ENCODE measurements at places on chromosomes 2 and 18.

DNA sequence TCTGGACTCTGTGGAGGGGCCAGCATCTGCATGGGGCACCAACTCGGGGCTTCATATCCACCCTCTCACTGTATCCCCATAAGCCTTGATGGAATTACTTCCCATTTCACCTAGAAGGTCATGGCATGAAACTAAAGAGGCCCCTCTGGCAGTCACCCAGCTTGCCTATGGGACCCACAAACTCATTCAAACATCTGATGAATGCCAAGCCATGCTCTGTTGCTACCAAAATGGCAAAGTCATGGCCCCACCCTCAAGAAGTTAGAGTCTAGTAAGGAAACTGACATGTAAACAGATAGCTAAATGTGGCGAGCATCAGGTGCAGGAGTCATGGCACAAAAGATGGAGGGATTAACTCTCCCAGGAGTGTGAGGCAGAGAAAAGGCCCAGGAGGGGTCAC, 14.5 kb downstream of the CYB5A start:
- H3K27me3 ChIP-seq = no peaks in the 10 kb centered on the region
- peaks cover 3% of the 10 kb centered on the region for H3K4me1 ChIP-seq

DNA sequence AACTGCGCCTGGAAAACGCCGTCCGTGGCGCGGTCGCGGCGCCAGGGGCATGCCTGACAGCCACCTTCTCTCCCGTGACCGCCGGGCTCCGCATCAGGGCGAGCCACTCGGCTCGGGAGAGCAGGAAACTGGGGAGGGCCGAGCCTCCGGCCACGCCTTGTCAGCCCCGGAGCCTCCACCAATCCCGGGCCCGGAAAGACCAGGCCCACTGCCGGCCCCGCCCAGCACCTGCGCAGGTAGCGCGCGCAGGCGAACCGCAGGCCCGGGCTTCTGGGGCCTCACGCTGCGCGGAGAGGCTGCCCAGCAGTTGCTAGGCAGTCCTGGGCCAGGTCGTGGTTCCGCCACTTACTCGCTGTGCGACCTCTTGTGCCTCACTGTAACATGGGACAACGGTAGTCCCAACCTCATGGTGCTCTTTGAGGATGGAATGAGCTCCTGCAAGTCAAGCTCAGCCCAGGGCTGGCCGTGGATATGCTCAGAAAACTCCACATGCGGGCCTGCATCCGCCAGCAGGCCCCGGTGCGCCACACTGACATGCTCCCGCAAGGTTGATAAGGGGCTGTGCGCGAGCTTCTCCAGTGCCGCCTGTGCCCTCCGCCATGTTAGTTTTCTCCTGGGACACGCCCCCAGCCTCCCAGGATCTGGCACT, 97.1 kb downstream of the INHBB start:
- no peak overlapping the region for H3K4me3 ChIP-seq
- no peaks in the 10 kb centered on the region for H3K36me3 ChIP-seq
- no peak for DNase-seq
- peaks cover 3% of the 10 kb centered on the region for H3K4me1 ChIP-seq
- H3K27ac ChIP-seq = no peak overlapping the region

DNA sequence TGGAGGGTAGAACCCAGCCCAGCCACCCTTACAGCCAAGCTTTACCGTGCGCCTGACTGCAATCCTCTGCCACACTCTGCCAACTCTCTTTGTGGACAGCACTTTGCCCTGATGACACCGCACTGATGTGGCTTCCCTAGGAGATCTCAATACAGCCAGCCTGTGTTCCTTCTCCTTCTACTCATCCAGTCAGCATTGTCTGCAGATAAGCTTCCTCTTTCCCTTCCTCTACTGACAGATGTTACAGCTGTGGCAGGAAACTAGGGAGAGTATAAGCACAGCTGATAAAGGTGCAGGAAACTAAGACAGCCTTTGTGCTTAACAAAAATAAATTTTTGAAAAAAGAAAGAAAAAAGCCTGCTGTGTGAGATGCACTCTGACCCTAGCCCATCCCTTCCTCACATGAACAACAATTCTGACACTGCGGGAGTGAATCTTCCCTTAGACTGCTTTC, 25.0 kb downstream of the CEP68 start:
- H3K4me1 ChIP-seq = no peaks in the 10 kb centered on the region
- H3K4me3 ChIP-seq = no peak overlapping the region
- H3K27me3 ChIP-seq = no peaks in the 10 kb centered on the region
- no peak for DNase-seq
- H3K36me3 ChIP-seq = peaks cover 36% of the 10 kb centered on the region

GRCh38 chr18:26419746-26420145, 128.6 kb downstream of the KCTD1 start:
- no peaks in the 10 kb centered on the region for H3K36me3 ChIP-seq
- no peak for DNase-seq
- H3K27ac ChIP-seq = no peak overlapping the region
- no peaks in the 10 kb centered on the region for H3K27me3 ChIP-seq
- no peak overlapping the region for H3K4me3 ChIP-seq

DNA sequence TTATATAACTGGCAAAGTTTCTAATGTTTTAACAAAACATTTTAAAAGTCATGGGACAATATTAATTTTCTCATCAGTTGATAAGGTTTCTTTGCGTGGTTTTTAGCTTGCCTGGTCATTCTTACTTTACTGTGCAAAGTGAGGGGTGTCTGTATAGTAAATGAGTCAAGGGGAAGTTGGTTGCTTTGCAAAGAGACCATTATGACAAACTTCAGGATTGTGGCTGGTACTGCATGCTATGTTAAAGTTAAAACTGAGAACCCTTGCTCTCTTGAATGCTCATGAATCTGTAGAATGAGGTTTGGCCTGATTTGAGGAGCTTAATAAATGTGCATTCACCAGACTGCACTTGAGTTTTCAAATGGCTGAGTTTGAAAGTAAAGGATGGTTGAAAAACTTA, 47.0 kb downstream of the COL4A4 start:
- no peak for DNase-seq
- H3K36me3 ChIP-seq = no peaks in the 10 kb centered on the region

DNA sequence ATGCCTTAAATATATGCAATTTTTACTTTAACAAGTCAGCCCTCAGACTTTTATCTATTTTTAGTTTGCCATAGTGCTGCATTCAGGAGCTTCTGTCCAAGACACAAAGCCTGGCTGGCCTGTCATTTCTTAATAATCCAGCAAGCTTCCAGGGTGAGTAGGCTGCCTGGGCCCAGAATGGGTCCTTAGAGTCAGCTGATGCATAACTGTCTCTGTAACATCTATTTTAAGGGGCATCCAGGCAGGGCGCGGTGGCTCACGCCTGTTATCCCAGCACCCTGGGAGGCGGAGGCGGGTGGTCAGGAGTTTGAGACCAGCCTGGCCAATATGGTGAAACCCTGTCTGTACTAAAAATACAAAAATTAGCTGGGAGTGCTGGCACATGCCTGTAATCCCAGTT, 11.8 kb upstream of the GNLY start:
- no peak overlapping the region for H3K27ac ChIP-seq
- peak overlapping the region; percentile 72 for H3K4me3 ChIP-seq
- DNase-seq = no peak
- H3K4me1 ChIP-seq = peaks cover 32% of the 10 kb centered on the region
- peaks cover 19% of the 10 kb centered on the region for H3K27me3 ChIP-seq
- peaks cover 7% of the 10 kb centered on the region for H3K36me3 ChIP-seq

GRCh38 chr2:172311921-172312345, 115.5 kb upstream of the ITGA6 start:
- H3K4me1 ChIP-seq = no peaks in the 10 kb centered on the region
- no peaks in the 10 kb centered on the region for H3K27me3 ChIP-seq
- no peak overlapping the region for H3K27ac ChIP-seq
- H3K4me3 ChIP-seq = no peak overlapping the region

- H3K4me3 ChIP-seq = peak overlapping the region; percentile 5
- peaks cover 87% of the 10 kb centered on the region for H3K4me1 ChIP-seq
- peaks cover 74% of the 10 kb centered on the region for H3K36me3 ChIP-seq
- no peaks in the 10 kb centered on the region for H3K27me3 ChIP-seq
- H3K27ac ChIP-seq = peak overlapping the region; percentile 98
Observed at GRCh38 chr2:28406276-28407096, 13.8 kb downstream of the FOSL2 start.

DNA sequence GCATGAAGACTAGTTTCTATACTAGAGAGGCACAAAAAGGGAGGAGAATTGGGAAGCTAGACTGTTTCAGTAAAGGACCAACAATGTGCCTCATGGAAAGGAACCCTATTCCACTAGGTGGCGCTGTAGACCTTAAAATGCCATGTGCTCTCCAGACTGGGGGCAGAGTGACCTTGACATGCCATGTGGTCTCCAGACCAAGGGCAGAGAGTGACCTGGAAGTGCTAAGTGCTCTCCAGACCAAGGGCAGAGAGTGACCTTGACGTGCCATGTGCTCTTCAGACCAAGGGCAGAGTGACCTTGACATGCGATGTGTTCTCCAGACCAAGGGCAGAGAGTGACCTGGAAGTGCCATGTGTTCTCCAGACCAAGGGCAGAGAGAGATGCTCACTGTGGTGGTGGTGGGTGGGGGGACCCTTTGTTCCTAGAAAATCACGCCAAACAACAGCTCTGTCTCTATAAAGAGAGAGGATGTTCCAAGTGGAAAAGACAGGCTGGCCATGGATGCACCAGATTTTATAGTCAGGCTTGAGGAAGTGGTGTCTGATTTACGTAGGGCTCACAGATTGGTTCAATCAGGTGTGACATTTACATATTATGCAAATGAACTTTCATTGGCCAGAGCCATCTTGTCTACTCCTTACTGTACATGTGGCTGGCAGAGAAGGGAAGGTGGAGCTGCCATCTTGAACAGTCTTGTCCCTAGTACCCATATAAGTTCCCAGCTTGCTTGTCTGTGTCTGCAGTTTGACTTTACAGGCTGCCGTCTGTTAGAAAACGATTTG, 344.0 kb upstream of the DDX18 start:
- H3K4me3 ChIP-seq = no peak overlapping the region
- no peaks in the 10 kb centered on the region for H3K4me1 ChIP-seq
- no peak overlapping the region for H3K27ac ChIP-seq
- H3K36me3 ChIP-seq = no peaks in the 10 kb centered on the region
- no peaks in the 10 kb centered on the region for H3K27me3 ChIP-seq

DNA sequence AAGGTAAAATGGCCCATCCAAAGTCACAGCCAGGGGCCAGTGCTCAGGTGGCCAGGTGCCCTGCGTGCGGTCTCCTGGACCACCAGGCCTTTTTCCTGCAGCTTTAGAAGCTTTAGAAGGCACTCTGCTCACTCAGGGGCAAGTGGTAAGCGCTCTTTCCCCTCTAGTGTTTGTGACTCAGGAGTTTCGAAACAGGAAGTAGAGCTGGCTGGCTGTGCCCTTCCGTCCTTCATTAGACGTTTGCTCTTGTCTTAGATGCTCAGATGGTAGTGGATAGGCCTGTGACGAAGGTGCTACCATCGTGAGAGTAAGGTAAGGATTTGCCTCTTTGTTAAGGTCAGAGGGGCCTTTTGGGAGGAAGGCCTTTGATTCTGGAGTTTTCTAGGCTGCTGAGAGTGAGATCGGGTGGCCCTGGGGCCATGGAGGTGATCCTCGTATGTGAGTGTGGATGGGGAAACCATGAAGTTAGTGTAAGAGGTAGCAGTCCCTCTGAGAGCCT, at the start of gene CASP8:
Gene CASP8 (plus strand): TSS at position 235 of the 499 bp plus-strand sequence. CDS start 5,951 bp downstream, outside the sequence.
- peak within 1 kb of the TSS; percentile 98 for H3K27ac ChIP-seq
- peak; percentile 87 for DNase-seq
- H3K4me1 ChIP-seq = peaks cover 70% of the 10 kb centered on the region

GRCh38 chr2:137192366-137193310, 427.3 kb downstream of the THSD7B start:
- no peak overlapping the region for H3K27ac ChIP-seq
- DNase-seq = no peak
- H3K4me3 ChIP-seq = no peak overlapping the region
- no peaks in the 10 kb centered on the region for H3K27me3 ChIP-seq

DNA sequence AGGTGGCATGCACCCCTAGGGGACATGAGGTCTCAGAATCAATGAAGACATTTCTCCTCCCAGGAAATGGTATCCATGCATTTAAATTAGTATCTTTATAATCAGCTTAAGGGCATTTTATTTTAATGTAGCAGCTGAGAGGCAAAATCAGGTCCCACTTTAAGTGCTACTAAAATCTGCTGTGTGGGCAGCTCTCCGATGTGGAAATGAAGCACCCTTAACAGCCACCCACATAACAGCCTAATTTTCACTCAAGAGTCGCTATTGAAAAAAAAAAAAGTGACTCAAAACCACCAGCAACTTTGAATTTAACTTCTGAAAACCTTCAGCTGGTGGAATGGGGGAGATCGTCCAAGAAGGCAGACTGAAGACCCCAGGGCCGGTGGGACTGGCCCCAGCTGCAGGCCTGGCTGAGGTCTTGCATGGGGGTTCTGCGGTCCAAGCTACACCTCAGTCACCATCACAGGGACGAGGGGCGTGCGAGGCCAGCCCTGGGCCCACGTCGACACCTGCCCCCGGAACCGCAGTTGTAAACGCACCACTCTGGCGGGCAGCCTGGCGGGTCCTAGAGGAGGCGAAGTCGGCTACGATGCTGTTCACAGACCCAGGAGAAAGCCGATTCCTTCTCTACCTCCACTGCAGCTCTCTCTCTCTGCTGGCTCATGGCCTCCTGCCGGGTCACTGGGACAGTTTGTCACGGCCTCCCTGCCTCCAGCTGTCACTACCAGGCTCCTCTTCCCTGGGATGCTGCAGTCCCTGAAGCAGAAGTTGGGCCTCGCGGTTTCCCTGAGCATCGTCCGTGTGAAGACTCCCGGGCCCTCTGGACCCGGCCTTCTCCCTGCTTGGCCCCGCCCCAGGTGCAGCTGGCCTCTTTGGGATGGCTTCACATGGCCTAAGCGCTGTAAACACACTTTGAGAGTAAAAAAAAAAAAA, 111.9 kb downstream of the KCNF1 start:
- no peaks in the 10 kb centered on the region for H3K4me1 ChIP-seq
- H3K4me3 ChIP-seq = no peak overlapping the region
- DNase-seq = no peak
- no peaks in the 10 kb centered on the region for H3K36me3 ChIP-seq
- peaks cover 24% of the 10 kb centered on the region for H3K27me3 ChIP-seq

DNA sequence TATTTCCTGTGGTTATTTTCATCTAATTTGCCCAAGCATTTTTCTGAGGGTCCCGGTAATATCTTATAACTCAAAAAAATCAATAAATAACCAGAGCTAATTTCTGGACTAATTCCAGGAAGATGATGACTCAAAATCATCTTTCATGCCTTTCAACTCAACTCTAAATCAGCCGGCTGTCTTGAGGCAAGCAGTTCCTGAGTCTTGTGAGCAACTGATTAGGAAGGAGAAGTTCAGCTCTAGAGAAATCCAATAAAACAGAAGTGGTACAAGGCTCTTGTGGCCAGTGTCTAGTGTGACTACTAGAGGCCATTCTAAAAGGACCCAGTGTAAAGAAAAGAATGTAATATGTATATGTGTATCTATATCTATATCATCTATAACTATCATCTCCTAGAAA, 890.4 kb downstream of the TRIB2 start:
- H3K4me1 ChIP-seq = no peaks in the 10 kb centered on the region
- no peak overlapping the region for H3K27ac ChIP-seq
- DNase-seq = no peak
- H3K4me3 ChIP-seq = no peak overlapping the region

DNA sequence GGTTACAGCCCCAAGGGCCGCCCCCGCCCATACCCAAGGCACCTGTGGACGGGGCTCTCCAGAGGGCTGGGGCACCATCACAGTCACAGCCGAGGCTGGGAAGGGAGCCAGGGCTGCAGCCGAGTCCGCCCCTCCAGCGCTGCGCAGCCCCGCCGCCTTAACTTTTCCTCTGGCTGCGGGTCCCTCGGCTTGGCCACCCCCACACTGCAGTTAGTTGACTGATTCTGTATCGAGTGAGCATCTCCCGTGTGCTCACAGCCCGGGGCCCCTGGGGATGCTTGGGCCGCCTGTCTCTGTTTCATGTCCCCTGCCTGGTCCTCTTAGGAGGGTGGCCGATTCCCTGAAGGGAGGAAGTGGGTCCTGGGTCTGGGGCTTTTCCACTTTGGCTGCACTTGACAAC, 33.7 kb downstream of the EMILIN2 start:
- H3K27me3 ChIP-seq = peaks cover 2% of the 10 kb centered on the region
- peaks cover 22% of the 10 kb centered on the region for H3K4me1 ChIP-seq
- no peak overlapping the region for H3K27ac ChIP-seq
- H3K36me3 ChIP-seq = peaks cover 2% of the 10 kb centered on the region
- H3K4me3 ChIP-seq = no peak overlapping the region
- DNase-seq = no peak
